ENCODE measurements at places on chromosomes 5 and 9. TPM values are rescaled to one million over a fixed set of nuclear protein-coding genes. Genes with fewer than 3 reads are reported as not detected.

The PCDHGA5 gene
- polyA plus RNA-seq: 2.7 TPM

The PDGFRB gene
- 137 TPM for polyA plus RNA-seq

The TRIM7 gene
- polyA plus RNA-seq: 0.13 TPM

The CFAP157 gene
- polyA plus RNA-seq: 4.3 TPM

The SVEP1 gene
- 6.2 TPM for polyA plus RNA-seq

Data from left kidney (tissue), 8 donors.